NCI-H69 (cell line): ENCODE measurements at places on chromosomes 2 and 18.

GRCh38 chr18:26574958-26575864 is 26.9 kb upstream of the KCTD1 start:
- peak; percentile 68 for DNase-seq

GRCh38 chr2:200026332-200027230 is 71.2 kb downstream of the MAIP1 start:
- DNase-seq = no peak

DNA sequence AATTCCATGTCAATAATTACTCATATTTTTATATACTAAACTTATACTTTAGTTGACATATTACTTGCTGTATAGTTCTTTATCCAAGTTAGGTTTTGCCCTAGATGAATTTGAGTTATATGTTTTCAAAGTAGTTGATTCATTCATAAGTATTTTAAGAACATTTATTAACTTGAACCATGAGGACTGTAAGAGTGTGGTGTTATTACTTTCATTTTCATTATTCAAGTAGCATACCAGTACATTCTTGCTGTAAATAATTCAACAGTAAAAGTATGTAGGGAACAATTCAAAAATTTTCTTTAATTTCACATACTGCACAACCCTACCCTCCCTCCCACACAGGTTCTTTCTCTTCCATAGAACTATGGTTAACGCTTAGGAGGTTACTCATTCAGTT is 75.4 kb downstream of the ANKRD12 start:
- no peak for DNase-seq

DNA sequence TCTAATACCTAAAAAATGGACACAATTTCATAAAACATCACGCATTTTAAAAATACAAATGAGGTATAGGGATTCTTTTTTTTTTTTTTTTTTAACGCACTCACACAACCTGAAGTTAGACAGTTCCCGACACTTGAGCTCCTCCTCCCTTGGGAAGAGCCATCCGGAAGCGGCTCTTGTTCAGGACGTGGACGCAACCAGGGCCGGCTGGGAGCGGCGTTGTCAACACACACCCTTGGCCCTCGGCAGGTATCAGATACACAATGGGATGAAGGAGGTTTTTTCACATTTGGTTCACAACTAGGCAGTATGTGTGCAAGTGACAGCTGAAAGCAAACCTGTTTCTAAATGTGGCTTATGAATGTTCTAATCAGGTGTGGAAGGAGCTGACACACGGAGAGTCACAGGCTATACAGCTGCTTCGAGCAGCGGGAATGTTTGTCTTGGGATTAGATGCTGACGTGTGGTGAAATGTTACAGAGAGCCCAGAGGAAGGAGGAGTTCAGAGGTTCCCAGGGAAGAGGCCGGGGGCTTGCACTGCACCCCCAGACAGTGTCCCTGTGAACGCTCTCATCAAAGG is 111.1 kb downstream of the PXDN start:
- DNase-seq = no peak

DNA sequence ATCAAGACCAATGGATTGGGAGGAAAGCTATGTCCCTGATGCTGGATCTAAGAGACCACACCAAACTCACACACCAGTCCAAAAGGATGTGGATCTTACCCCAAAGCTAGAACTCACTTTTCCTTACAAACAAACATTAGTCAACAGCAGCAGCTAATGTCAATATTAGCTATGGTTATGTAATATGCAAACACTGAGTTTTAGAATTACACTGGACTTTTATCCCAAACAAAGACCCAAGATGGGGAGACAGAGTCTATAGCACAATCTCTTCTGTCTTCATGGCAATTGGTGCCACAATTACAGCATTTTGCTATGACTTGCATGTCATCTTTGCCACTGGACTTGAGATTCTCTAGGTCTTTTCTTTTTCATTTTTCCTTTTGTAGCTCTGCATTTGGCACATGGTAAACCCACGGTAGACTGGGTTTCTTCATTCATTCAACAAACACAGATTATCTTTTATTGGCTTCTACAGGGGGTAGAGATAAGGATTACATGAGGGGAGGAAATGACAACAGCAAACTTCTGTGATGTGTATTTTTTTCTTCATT is 59.0 kb downstream of the SPRED2 start:
- DNase-seq = no peak

DNA sequence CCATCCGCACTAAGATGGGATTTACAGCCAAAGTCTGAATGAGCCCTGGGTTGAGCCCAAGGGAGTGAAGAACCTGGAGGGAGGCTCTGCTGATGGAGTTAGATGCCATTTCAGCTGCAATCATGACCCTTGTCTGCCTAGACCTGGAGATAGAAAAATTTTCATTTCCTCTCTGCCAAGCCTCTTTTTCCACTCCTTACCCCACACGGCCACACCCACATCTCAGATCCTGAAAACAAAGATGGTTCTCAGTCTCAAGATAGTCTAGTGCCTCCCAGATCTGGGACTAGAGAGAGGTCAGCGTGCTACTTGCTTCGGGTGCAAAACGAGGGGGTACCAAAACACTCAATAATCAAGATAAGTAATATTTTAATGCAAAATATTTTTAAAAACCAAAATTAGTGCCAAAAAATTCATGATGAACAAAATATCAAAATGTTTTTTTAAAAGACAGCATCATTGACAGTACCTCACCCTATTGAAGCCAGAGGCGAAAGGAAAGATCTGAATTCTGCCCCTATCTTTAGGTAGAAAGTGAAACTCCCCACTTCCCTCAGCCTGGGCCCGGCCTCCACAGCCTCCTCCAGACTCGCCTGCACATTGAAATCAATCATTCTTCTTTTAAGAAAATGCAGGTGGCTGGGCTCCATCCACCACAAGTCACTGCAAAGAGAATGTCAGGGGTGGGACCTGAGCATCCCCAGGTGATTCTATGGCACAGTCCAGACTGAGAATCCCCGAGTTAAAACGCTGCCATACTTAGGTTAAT is 57.8 kb upstream of the GPR45 start:
- DNase-seq = no peak

DNA sequence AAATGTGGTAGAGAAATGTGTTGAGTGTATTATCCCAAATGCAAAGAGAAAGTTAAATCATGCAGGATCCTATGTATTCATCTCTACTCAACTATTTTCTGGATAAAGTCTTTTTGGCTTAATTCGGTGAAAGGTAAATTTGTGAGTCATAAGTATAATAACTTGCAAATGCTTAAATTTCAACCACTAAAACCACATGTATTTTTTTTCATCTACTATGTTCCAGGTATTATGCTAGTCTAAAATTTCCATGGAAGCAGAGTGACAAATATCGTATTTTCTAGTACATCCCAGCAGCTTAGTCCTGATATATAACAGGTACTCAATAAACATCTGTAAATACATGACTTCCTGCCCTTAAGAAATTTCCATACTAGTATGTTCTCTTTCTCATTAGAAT is 6.2 kb downstream of the ALS2 start:
- DNase-seq = no peak

DNA sequence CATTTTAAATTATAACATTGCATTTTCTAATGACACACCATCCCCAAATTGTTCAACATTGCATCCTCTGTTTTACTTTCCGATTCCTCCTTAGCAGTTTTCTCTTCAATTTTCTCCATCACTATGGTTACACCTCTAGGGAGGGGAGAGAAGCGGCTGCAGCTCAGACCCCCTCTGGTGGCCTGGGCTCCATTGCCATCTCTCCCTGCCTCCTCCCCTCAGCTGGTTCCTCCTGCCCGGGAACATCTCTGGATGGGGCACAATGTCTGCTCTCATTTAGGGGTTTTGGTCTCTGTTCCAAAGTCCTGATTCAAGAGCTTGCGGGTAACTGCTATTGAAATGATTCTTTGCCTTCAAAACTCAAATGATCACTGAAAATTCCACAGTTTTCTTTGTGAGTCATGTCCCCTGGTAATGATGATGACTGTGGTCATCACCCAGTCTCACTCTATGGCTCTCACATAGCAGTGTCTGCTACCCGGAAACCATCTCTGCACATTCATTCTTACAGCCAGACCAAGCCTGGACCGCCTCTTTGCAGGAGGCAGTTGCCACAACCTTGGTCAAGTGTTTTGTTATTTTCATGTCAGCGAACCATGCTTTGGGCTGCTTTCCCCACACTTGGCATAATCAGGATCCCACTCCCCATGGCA is 263.9 kb downstream of the ALPK2 start:
- DNase-seq = no peak

DNA sequence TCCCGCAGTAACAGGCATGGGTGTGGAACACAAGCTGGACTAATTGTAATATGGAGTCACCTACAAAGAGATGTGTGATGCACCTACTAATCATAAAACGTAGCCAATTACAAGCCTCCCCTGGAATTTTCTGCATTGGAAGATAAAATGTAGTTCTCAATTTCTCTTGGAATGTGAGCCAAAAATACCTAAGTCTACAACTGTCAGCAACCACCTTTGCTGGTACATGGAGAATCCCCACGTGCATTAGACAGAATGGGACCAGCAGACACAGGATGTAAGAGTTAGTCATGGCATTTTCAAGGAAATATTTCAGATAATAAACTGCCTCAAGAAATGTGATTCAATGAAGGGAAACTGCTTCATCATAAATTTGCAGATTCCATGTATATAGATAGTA is 85.6 kb upstream of the DCC start:
- DNase-seq = no peak

- DNase-seq = no peak
Observed at GRCh38 chr18:56268952-56269351, 369.4 kb downstream of the TXNL1 start.

- DNase-seq = no peak
Observed at GRCh38 chr2:48711343-48711742, 44.2 kb downstream of the LHCGR start.

DNA sequence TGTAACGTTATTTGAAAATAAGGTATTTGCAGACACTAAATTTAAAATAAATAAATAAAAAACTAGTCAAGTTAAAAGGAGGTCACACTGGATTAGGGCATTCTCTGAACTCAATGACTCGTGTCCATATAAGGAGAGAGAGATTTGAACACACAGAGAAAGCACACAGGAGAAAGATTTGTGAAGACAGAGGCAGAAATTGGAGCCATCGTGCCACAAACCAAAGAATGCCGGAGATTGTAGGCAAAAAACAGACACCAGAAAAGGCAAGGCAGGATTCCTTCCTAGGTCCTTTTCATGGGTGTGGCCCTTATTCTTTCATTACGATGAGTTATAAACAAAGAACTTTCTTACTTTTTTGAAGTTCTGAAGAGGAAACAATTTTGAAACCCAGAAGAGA is 981.5 kb downstream of the DCDC2C start:
- no peak for DNase-seq
